Activated CD8-positive, alpha-beta memory T cell treated with anti-CD3 and anti-CD28 coated beads for 4 hours (primary cell): ENCODE measurements at places on chromosomes 1 and 21.
A peak's percentile ranks its signal among the peaks of the same experiment; 100 is the strongest.

- DNase-seq: no peak
Observed at GRCh38 chr1:4173731-4174130, 273.7 kb upstream of the C1orf174 start.

GRCh38 chr1:237864338-237865244 lies 26.1 kb downstream of the ZP4 start:
- DNase-seq: no peak

GRCh38 chr1:152034654-152035538 lies 1.9 kb downstream of the S100A11 start:
- DNase-seq: no peak

DNA sequence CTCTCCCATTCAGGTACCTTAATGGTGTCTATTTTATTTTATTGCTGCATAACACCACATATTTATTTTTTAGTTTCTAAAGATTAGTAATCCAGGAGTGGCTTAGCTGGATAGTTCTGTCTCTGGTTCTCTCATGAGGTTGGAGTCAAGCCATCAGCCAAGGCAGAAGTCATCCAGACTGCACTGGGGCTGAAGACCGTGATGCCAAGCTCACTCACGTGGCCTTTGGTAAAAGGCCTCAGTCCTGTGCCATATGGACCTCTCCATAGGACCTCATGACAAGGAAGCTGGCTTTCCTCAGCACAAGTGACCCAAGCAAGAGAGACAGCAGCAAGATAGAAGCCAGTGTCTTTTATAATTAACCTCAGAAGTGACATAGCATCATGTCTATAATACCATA lies 23.0 kb upstream of the DDR2 start:
- DNase-seq: no peak

- DNase-seq: no peak
Observed at GRCh38 chr21:39842741-39843459, 24.3 kb upstream of the PCP4 start.

- DNase-seq: no peak
Observed at GRCh38 chr1:168507231-168507630, 36.6 kb downstream of the XCL2 start.

DNA sequence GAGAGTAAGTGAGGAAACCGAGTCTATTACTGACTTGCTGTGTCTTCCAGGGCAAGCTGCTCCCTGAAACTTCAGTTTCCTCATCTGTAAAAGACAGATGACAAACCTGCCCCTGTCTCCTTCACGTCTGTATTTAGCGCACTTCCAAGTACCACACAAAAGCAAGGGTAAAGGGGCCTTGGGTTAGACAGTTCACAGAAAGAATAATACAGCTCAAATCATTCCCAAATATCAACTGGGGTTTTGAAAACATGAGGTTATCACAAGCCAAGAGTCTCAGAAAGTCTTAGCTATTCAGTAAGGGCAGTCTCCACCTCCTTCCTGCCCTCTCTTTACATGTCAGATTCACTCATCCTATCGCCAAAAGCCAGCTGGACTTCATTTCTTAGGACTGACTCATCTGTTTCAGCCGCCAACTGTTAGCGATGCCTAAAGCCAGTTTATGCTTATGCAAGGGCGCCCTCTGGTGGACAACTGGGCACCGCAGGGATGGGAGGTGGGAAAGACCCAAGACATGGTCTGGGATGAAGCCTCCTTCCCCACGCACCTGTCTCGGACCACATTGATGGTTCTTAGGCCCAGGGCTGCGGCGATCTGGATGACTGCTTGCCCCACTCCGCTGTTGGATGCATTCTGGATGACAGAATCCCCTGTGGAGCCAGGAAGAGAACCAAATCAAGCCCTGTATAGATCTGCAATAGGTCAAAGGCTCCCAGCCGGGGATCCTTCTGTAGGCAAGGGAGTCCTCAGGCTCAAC lies 21.1 kb upstream of the SRSF4 start:
- DNase-seq: peak; percentile 78

- no peak for DNase-seq
Observed at GRCh38 chr1:67556297-67556900, 126.2 kb upstream of the SERBP1 start.

GRCh38 chr1:93827633-93828366 lies 51.2 kb downstream of the DNTTIP2 start:
- no peak for DNase-seq

DNA sequence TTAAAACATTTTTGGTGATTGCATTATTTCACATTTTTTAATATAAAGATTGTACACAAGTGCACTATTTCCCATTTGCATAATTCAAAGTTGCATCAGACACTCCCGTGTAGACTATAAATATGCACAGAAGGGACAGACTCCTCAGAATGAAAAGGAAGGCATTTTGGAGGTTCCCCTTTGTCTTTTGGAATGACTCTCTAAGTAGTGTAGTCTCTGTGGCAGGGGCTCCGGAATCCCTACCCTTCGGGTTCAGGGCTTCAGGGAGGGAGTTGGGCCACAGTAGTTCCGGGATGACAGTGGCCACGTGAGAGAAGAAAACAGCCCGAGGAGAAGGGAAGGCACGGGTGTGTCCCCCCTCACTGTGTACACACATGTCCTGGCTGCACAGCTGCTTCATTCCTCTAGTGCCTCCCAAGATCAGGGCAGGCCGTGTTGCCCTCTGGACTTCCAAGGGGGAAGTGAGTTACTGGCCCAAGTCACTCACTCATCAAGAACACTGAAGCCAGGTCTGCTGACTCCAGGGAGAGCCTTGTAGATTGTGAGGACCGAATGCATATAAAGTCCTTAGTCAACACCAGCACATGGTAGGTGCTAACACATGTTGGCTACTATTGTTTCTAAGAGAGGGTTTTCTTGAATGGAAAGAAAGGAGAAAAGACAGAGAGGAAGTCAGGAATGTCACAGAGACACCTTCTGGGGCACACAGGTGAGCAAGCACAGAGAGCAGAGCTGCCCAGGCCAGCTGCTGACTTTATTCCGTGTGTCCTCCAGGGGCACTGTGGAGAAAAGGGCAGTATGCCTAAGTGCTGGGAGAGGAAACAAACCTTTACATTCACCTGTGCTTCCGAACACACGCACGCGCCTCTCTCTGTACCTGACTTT lies 39.8 kb downstream of the LHX4 start:
- DNase-seq: no peak
